SIG-M5 (cell line): ENCODE measurements at places on chromosomes 5 and 9.
A peak's percentile ranks its signal among the peaks of the same experiment; 100 is the strongest.

DNA sequence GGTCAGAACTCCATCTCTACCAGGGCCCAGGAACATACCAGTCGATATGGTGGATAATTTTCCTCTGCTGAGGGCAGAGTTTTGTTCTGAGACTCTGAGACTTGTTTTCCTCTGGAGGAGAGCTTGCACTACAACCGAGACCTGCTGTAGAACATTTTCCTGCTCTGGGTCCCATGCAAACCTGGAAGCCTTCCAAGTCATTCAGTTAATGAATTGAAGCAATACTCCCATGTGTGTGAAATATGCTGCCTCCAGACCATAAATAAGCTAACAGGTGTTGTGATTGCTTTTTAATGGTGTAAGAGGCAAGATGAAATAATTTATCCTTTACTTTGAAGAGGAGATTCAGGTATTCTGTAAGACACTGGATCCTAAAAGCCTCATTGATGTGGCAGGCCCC is 372.8 kb downstream of the TMEM167A start:
- no peak for DNase-seq

GRCh38 chr9:20492772-20493171 is 129.5 kb downstream of the MLLT3 start:
- DNase-seq: no peak

DNA sequence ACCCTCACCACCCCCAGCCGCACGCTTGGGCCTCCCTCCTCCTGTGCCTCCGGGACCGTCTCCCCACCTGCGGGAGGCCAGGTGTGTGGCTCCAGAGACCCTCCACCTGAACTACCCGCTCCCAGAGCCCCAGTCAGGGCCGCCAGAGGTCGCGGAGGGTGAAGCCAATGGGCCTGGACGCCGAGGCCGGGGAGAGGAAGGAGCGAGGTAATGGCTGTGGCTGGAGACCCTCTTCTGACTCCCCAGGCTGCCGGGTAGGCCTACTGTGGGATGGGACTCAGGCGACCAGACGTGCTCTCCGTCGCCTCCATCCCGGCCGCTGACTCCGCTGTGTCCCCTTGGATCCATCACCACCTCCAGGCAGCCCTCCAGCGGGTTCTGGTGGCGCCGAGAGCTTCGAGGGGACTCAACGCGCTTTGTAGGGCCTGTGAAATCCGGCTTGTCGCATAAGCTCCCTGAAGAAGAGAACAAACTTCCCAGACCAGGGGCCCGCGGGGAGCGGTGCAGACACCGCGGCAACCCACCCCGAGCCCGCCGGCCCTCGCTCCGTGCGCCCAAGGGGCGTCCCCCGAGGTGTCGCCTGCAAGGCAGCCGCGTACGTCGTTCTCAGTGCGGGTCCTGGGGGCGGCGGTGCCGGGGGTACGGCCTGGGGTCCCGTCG is 12.6 kb downstream of the IRX2 start:
- no peak for DNase-seq

DNA sequence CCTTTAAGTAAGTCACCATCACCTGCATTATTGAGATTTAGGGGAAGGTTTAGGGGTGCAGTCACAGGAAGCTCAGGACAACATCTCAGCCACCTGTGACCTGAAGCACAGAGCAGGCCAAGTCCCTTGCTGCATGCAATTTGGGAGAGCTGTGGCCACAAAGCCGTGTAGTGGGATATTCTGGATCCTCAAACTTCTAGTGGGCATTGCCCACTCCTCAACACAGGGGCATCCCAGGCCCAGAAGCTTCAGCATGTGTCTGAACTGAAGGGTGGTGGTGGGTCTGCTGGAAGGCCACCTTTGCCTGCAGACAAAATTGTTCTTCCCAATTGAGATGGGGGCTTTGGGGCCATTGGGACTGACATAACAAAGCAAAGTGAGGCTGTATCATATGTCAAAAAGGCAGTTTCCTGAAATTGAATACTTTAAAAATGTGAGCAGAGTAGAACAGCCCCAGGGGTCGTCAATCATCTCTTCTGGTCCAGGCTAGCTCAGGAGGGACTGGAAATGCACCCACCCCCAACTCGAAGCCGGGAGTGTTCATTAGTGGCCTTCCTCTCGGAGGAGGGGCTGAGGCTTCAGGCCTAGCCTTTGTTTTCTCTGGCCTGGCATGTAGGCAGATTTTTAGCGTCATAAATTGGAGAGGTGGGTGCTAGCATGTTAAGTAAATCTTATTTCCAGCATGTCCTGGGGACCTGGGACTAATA is 2.8 kb upstream of the GADD45G start:
- no peak for DNase-seq

GRCh38 chr5:627840-628239 is 15.7 kb downstream of the CEP72 start:
- no peak for DNase-seq

GRCh38 chr5:76402886-76403765 is at the start of gene IQGAP2:
Gene IQGAP2, plus strand, starts transcription at chr5:76403285. Its CDS starts 261 bp downstream, at chr5:76403546.
- peak; percentile 98 for DNase-seq

DNA sequence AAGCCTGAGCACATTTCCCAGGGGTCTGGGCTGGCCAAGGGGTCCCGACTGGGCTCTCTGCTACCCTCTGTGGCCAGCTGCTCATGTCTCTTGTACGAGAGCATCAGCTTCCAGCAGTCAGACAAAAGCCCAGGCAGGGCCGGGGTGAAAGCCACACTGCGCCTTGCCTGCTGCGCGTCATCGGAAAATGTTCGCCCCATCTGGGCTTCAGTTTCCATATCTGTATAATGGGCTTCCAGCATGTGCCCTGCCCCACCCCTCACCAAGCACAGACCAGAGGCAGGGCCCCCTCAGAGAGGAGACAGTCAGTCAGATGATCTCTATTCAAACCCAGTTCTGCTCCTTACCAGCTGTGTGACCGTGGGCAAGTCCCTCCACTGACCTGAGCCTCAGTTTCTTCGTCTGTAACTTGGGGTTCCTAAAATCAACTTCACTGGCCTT is 8.0 kb upstream of the GRHPR start:
- no peak for DNase-seq

- peak; percentile 57 for DNase-seq
These were observed 2.8 kb downstream of the MGAT4B start for GRCh38 chr5:179803651-179804554.

DNA sequence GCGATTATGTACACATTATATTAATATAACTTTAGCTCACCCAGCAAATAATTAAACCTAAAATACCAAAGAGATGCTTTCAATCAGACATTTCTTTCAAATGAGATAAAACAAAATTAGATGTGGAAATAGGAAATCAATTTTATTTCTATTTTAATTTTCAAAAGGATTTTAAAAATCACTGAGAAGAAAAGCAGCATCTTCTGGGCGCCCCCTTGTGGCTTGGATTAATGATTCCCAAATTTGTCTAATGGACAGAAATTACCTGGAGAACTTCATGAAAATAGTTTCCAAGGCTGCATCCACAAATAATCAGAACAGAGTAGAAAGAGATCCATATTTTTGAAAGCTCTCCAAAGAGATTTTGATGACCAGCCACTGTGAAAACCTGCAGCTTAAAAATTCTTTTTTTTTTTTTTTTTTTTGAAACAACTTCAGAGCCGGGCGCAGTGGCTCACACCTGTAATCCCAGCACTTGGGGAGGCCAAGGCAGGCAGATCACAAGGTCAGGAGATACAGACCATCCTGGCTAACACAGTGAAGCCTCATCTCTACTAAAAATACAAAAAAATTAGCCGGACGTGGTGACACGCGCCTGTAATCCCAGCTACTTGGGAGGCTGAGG is 50.9 kb upstream of the CEMIP2 start:
- no peak for DNase-seq
